Substantia nigra (tissue), 51 donors: ENCODE measurements at places on chromosomes 2 and 18.

- no peak for DNase-seq
These were observed 466.3 kb upstream of the SETBP1 start for GRCh38 chr18:44214396-44214795.

DNA sequence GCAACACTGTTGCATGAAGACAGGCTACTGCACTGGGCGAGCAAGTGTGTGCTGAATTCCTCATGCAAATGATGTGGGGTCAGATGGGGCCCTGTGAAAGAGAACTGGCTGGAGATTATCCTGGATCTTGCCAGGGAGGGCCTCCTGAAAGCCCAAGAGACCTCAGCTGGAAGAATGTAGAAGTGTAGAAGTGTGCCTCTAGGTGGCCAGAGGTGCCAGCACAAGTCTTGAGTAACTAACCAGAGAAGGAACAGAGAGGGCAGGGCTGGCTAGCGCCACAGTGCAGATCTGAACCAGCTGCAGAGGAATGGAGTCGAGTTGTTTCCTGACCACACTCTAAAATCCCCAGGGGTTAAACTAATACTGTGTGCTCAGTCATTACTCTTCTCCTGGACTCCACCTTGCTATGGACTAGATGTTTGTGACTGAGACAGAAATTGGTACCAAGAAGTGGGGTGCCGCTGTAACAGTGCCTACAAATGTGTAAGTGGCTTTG is 399.3 kb downstream of the LRATD1 start:
- DNase-seq, result no peak

DNA sequence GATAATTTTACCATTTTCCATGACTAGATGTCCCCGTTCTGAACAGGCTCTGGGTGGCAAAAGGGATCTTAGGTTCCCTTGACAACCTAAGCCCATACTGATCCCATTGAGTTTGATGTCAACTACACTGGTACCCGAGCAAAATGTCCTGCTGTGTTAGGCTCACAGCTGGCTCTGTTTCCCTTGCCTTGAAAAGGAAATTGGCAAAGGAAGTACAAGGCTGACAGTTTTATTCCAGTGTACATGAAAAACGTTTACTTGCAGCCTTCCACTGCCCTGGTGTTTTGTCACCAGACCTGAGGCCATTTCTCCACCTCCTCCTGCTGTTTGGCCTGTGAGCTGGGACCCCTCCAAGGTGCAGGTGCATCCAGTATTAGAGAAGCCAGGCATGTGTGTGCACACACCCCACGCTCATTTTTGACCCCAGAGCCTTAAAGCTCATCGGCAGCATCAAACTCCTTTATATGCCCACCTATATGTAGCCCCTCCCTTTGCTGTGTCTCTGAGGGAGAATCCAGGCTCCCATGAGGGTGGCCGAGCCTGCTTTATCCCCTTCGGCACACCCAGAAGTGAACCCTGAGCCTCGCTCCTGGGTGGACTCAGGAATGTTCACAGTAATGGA is 171.3 kb downstream of the NDUFA10 start:
- no peak for DNase-seq

GRCh38 chr18:8976606-8977005 is 125.9 kb upstream of the NDUFV2 start:
- no peak for DNase-seq

DNA sequence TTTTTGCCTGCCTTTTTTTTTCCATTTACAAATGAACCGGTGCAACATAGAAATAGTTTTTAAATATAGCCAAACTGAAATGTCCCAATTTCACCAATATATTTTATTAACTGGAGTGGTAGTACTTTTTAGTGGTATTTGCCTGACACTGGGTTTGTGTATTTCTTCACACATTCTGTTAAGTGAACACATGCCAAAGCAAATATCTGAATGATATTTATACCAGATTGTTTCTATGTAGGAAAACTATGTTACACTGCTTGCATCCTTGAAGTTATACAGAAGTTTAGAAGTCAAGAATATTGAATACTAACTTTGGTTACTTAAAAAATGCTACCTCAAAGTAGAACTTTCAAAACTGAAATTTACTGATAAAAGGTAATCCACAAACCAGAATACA is 19.4 kb upstream of the ITPRID2 start:
- DNase-seq, result no peak
